ENCODE measurements at places on chromosomes 3 and 15.
A peak's percentile ranks its signal among the peaks of the same experiment; 100 is the strongest.

- no peak for DNase-seq
Observed at GRCh38 chr15:29747837-29748417, 74.3 kb downstream of the TJP1 start.

DNA sequence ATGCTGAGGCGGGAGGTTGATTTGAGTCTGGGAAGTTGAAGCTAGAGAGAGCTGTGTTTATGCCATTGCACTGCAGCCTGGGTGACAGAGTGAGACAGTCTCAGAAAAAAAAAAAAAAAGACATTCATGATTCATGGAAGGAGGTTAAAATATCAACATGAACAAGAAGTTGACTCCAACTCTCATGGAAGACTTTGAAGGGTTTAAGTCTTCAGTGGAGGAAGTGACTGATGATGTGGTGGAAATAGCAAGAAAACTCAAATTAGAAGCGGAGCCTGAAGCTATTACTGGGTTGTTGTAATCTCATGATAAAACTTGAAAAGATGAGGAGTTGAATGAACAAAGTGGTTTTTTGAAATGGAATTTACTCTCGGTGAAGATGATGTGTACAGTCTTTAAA lies 491.8 kb downstream of the SQOR start:
- no peak for DNase-seq

DNA sequence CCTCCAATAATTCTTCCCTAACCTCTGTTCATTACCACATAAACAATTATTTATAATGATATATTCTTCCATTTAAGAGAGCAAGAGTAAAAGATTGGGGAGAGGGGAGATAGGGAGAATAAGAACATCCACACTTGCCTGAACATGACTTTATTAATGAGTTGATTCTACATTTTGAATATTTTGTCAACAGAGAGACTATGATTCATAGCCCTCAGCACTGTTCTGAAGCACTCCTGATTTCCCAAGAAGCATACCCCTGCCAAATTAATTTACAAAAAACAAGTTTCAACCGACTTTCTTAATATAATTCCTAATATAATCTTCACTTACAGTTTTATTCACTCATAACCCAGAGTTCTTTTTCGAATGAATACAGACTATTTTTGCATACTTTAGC lies 828.8 kb downstream of the ROBO2 start:
- no peak for DNase-seq

DNA sequence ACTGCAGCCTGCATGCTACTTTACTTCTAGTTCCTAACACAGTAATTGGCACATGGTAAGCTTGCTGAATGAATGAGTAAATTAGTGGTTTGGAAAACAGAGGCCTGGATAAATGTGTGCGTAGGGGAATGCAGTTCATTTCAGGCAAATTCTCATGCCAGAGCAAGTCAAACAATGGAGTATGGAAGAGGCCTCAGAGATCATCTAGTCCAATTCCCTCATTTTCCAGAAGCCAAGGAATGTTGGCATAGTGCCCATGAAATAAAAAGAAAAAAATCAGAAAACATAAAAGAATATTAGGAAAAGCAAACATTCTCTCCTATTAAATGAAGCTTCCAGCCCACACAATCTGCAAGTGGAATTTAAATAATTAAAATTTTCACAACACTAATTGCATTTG lies 92.4 kb downstream of the MB21D2 start:
- DNase-seq: no peak

DNA sequence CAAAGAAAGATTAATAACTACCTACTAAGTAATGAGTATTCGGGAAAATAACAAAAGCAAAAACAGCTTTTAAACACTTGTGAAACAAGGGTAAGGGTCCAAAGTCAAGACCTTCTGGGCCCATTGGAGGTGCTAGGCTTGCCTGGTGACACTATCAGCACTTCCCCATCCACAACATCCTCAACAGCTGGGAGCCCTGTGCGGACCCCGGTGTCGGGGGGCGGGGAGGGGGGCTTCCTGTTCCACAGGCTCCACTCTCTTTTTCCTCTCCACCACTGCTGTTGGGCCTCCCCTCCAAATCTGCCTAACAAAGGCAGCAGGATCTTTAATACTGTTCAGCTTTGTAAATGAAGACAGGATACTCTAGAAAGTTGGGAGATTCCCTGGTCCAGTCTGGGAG lies 21.6 kb downstream of the NGRN start:
- DNase-seq: no peak

- no peak for DNase-seq
Observed at GRCh38 chr3:89107461-89108290, at the start of gene EPHA3. EPHA3 (plus strand) TSS chr3:89107621; CDS start chr3:89107749, 128 bp downstream.

DNA sequence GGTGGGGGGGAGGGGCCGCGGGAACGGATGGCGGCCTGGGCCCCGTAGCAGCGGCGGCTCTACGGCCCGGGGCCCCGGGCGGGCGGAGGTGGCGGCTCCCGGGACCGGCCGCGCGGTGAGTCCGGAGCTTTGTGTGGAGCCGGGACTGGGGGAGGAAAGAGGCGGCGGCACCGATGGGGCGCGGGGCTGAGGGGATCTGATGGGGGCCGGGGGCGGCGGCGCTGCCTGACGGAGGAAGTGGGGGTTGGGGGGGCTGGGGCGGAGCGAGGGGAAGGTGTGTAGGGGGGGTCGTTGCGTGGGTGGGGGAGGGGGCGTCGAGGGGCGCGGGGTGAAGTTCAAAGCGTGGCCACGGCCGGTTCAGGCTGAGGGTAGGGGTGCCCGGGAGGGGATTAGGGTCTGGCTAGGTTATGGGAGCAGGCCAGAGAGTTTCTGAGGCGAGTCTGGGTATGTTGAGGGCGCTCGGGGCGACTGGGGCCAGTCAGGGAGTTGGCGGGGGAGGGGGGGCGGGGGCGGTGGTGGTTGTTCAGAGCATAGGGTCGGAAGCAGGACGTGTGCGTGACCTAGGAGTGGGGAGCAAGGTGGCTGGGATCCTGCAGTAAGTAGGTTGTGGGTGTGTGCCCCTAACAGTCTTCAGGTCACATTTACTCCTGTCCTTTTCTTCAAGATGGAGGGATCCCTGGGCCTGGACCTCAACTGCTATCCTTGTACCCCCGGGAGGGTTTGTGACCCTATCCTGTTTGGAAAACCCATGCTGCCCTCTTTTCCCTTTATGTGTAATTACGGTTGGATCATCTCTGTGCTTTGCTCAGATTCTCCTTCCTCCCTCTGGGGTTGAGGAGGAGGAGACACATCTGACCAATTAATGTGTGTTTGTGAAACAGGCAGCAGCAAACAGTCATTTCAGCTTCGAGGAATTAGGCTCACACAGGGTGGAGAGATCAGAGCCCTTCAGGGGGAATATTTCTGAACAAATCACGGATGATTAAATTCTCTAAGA lies 644 bp downstream of the ZNF609 start:
- peak; percentile 15 for DNase-seq

DNA sequence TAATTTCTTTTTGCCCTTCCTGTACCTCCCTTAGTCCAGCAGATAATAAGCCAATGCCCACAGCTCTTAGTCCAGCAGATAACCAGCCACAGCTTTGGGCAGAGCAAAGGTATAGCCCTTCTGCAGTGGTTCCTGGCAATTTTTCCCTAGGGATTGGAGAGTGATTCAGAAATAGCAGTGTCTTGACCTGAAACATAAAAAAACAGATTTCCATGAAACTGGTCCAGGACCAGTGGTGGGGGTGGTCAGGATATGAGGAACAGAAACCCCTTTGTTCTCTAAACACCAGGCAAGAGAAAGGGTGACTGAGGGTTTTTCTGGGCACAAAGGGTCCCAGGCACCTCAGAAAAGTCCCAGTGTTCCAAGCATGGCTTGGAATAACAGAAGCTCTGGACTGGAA lies 103.4 kb downstream of the ARRDC4 start:
- DNase-seq: no peak

- DNase-seq: no peak
Observed at GRCh38 chr3:132285620-132285945, 31.6 kb upstream of the ACP3 start.

DNA sequence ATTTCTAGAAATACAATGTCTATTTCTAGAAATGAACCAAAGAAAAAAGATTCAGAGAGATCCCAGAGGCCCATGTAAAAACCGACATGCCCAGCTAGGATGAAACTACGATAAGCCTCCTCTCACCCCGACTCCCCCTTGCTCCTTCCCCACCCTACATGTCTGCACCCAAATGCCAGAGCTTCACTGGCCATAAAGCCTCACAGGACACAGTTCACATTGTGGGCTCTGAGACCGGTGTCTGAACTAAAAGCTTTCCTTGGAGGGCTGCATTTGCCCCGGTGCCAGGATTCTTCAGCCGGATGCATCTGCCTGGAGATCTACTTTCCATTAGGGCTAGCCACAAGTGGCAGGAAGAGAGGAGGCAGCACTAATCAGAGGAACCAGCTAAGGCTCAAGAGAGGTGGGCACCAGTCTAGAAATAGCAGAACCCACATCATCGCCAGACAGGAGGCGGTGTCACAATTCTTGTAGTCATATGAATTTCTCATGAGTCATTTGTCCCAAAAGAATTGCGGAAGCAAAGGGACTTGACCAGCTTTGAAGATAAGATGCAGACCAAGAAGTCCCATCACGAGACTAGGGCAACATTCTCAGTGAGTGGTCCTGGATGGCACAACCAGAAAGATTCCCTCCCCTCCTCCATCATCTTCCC lies 353.6 kb downstream of the NTRK3 start:
- no peak for DNase-seq

DNA sequence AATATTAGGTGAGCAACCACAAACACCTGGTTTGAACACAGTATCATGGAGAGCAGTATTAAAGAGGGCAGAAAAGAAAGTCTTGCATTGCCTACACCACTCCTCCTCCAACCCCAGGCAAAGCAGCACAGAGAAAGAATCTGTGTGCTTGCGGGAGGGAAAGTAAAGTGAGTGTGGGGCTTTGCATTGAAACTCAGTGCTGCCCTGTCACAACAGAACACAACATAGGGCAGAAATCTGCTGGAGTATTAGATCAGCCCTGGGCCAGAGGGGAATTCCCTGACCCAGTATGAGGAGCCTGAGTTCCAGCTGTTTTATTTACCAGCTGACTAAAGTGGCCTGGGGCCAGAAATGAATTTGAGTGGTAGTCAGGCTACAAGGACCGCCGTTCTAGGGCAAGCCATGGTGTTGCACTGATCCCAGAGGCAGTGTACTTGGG lies 75.5 kb downstream of the SPATA16 start:
- DNase-seq: no peak

GRCh38 chr15:77409259-77410156 lies 10.4 kb downstream of the PEAK1 start:
- peak; percentile 8 for DNase-seq

DNA sequence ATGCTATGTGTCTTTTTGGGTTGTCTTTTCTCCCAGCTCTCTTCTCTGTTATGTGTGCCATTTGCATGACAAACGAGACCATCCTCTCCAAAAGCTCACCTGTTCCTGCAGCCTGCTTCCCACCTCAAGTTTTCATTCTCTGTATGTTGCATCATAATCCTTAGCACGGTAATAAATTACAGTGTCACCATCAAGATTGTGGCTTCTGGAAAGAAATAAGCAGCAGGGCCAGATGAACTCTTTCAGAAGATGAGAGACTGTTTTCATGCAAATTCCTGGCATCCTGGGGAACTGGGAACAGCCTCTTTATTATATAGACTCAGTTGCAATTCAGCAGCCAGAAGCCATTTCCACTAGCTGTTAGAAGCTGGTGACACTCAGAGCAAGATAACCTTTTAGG lies 436.7 kb downstream of the EPHB1 start:
- DNase-seq: no peak

DNA sequence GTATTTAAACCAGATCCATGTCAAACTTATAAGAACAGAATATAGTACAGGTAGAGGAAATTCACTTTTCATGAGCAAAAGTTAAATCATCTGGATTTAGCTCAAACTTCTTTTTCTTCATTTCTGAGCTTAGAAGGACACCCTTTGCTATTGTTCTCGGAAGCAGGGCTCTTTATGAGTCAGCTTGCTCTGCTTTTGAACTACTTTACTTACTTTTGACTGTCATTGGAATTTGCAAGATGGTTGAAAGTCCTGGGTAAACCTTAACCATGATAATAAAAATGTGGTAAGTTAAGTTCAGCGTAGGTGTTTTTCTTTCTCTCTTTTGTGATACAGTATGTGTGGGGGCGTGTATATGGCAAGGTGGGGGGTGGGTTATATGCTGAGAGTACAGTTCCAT lies 312.7 kb upstream of the DPH6 start:
- DNase-seq: no peak

DNA sequence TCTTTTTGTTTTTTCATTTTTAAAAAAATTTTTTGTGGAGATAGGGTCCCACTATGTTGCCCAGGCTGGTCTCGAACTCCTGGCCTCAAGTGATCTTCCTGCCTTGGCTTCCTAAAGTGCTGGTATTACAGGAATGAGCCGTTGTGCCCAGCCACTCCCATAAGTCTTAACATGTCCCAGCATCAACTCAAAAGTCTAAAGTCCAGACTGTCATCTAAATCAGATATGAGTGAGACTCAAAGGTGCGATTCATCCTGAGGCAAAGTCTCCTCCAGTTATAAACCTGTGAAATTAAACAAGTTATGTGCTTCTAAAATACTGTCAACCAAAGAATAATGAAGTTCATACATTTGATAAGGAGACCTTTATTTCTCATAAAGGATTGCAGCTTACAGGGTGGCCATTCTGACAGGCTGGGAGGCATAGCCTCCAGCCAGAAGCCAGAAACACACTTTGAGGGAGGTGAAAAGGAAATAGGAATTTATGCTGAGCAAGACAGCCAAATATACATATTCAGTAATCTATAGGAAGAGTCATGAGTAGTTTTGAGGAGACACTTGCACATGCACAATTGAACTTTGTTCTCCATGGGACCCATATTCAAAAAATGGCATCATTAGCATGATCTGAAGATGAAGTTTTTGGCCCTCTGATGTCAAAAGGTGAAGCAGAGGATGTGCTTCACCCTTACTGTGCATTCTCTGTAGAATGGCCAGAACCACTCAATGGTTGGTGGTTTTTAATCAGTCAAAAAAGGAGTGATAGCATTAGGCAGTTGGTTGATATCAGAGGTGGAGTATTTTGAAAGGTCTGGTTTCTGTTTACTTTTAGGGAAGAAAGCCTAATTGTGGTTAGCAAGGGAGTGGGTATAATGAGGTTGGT lies 11.0 kb upstream of the ZNF662 start:
- no peak for DNase-seq

DNA sequence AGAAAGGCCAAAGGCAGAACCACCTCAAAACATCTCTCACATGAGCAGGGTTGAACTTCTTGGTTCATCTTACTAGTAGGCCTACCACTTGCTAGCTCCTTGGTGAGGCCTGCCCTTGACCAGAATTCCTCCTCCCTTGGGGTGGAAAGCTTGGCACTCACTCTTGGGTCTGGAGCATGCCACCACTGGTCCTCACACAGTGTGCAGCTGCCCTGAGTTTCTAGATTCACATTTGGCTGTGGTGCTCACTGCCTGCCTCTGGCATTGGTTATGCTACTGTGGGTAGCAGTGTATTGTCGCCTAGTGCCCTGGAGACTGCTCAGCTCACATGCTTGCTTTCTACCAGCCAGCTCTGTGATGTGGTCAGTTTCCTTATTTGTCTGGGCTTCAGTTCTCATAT lies 23.7 kb downstream of the OXNAD1 start:
- DNase-seq: no peak

- peak; percentile 29 for DNase-seq
Observed at GRCh38 chr15:68252925-68253534, 23.5 kb upstream of the CLN6 start.

GRCh38 chr3:184237807-184238206 lies 8.4 kb downstream of the VWA5B2 start:
- DNase-seq: no peak

- DNase-seq: no peak
Observed at GRCh38 chr3:56459104-56459496, 9.2 kb downstream of the ERC2 start.

Data from activated gamma-delta T cell treated with Interleukin-2 at 50 U/mL for 16 hours (primary cell).